ENCODE measurements at places on chromosomes 11 and 22.
A peak's percentile ranks its signal among the peaks of the same experiment; 100 is the strongest.

- DNase-seq = no peak
These were observed 47.3 kb downstream of the IGF2 start for GRCh38 chr11:2091786-2092463.

DNA sequence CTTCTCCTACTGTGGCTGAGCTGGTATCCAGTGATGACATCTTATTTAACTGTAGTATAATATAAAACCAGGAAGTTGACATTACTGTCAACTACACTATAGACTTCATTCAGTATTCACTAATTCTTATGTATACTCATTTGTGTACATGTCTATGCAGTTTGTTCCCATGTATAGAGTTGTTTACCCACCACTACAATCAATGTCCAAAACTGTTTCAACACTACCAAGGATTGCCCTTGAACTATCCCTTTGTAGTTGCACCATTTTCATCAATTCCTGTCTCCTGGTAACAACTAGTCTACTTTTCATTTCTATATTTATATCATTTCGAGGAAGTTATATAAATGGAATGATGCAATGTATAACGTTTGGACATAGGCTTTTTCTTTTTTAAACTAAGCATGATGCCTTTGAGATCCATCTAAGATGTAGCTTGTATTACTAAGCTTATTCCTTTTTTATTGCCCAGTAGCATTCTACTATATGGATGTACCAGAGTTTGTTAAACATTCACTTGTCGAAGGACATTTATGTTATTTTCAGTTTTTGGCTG, 39.2 kb downstream of the TMEM135 start:
- DNase-seq = no peak

DNA sequence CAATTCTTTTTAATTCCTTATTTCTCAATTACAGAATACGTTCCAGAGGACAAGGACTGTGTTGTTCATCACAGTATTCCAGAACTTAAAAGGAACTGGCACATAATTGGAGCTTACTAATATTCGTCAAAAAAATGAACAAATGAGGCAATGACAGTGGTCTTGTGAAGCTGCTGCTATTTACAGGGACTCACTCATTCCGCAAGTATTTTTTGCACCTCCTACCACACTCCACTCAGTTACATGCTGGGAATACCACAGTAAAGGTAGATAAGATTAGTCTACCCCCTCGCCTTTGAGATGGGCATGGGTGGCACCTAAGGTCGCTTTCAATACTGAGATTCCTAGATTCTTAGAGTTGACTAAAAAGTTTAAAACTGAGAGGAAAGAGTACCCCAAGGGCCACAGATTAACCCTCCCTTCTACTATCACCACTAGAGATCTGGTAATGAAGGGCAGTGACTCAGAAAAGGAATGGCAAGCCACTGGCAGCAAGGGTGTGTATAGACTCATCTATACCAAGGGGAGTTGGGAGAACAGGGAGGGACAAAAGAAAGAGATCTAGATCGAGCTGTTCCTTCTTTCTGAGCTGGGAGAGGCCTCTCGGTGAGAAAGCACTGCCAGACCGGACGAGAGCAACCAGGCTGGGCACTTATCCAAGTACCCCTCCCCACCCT, 85.0 kb downstream of the RPL27A start:
- DNase-seq = no peak

GRCh38 chr11:67282876-67283371, 6.2 kb upstream of the ANKRD13D start:
- no peak for DNase-seq

DNA sequence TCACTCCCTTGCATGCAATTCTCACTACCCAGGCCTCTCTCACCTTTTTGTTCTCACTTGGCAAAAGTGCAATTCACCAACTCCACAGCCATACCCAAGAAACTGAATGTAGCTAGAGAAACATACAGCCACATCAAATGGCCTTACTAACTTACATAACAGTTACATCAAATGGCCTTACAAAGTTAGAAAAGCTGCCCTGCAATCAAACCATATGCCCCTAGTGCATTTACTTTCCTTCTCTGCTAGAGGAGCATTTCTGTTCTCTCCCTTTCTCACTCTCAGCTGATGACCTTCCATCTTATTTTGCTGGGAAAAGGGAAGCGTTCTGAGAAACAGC, 10.3 kb downstream of the PRCP start:
- DNase-seq = no peak

GRCh38 chr11:34314176-34314575, 43.6 kb downstream of the ABTB2 start:
- no peak for DNase-seq

DNA sequence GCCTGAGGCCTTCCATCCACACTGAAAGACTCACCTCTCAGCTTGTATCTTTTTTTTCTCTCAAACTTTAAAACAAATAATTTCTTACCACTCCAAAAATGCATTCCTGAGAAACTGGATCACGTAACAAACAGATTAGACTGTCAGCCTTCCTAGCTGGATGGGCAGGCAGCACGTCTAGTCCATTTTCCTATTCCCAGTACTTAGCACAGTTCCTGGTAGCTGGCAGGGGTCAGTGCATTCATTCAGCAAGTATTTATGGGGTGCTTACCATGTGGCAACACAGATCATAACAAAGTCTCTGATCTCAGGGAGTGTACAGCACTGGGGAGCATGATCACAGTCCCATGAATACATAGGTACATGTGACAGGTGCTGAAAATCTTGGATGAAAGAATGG, 89.6 kb downstream of the UBASH3B start:
- DNase-seq = no peak

DNA sequence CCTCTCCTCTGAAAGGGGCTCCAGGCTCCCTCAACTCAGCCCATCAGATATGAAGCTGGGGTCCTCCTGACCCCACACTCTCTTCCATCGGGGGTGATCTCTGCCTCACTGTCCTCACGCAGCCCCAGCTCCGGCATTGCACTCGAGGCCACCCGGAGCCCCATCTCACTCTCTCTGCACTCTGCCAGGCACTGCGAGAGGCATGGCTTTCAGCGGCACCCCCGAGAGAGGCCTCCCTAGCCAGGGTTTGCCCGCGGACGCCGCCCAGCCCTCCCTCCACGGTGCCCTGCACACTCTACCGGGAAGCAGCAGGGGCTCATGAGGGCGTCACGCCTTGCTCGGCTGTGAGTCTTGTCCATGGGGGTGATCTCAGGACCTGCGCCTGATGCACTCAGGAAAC, 436.2 kb downstream of the BRD1 start:
- no peak for DNase-seq

GRCh38 chr11:33773404-33773986, 825 bp downstream of the FBXO3 start:
- no peak for DNase-seq

DNA sequence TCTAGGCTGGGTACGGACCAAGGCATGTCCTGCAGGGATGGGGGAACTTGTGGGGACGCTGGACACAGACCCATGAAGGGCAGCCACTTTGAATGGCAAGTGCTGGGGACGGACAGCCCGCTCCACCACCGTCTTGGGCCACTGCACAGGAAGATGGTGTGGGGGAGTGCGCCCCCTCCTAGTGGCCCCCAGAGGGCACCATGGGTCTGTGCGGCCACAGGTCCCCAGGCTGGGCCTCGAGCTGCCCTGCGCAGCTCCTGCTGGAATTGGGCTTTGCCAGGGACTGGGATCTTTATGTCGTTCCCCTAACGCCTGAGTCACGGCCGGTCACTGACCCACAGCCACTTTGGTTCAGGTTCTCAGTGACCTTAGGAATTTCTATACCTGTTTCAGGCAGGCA, 44.4 kb downstream of the NAT10 start:
- no peak for DNase-seq

- DNase-seq = no peak
These were observed 12.7 kb upstream of the PVALB start for GRCh38 chr22:36829370-36830002.

GRCh38 chr11:11992257-11993212, 15.9 kb downstream of the DKK3 start:
- no peak for DNase-seq

GRCh38 chr11:71504531-71504930, 22.5 kb upstream of the KRTAP5-7 start:
- DNase-seq = no peak

GRCh38 chr11:115391598-115391997, 112.6 kb downstream of the CADM1 start:
- no peak for DNase-seq

- peak; percentile 76 for DNase-seq
These were observed 17.3 kb downstream of the TRAF6 start for GRCh38 chr11:36492724-36493304.

DNA sequence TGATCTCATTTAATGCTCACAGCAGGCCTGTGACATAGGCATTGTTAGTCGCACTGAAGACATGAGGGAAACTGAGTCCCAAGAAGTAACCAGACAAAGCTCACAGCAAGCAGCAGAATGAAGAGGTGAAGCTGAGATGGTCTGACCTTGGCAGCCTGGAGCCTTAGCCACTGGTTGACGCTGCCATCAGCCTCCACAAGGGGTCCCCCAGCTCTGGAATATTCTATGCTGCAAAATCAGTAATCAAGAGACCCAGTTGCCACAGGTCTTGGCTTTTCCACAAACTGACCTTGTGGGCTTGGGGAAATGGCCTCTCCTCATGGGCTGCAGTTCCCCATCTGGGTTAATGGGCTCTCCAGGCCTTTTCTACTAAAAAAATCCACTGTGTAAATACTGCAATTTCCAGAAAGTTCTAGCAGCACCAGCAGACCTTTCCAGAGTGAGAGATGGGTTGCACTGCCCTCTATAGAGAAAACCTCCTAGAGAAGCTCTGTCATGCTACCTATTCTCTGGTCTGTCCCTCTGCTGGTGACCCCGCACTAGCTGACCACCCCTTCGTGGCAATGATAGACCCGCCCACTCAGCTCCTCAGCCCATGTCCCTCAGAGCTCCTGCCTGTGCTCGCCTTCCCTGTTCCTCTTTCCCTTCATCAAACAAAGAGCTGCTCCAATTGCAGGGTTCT, 22.6 kb upstream of the ISX start:
- DNase-seq = no peak

- DNase-seq = no peak
These were observed 77.3 kb downstream of the ZBTB44 start for GRCh38 chr11:130237282-130238006.

- DNase-seq = no peak
These were observed 5.9 kb upstream of the SLC22A12 start for GRCh38 chr11:64585150-64585549.

- peak; percentile 46 for DNase-seq
These were observed 2.3 kb downstream of the ATM start for GRCh38 chr11:108224911-108225786.

GRCh38 chr11:65919141-65919572, at the start of gene DRAP1:
Gene DRAP1 (plus strand): TSS chr11:65919426. CDS start chr11:65919502, 76 bp downstream.
- DNase-seq = peak; percentile 97

GRCh38 chr11:38252620-38253019, 1654.6 kb upstream of the RAG2 start:
- peak; percentile 2 for DNase-seq

DNA sequence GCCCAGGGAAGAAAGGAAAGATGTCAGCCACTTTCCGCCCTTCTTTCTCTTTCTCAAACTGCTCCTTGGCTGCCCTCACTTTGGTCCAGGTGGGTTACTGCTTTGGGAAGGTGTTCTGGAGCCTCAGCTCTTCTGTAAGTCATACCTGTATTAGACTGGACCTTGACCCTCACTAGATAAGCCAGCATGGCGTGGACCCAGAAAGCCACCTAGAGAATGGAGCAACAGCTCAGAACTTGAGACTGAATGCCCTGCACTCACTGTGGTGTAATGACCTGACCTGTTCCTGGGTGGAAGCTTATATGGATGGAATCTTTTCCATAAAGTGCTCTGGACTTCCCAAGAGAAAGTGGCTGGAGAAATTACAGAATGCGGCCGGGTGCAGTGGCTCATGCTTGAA, 15.6 kb downstream of the ACP2 start:
- DNase-seq = no peak

GRCh38 chr11:70581991-70582885, 183.9 kb downstream of the CTTN start:
- no peak for DNase-seq

- DNase-seq = no peak
These were observed 11.0 kb downstream of the PTPRJ start for GRCh38 chr11:47991266-47991830.

GRCh38 chr22:38657045-38657909, 839 bp downstream of the CBY1 start:
- peak; percentile 21 for DNase-seq

- no peak for DNase-seq
These were observed 772.5 kb downstream of the TBC1D22A start for GRCh38 chr22:47534804-47535410.

GRCh38 chr11:59857439-59858434, 8.6 kb downstream of the TCN1 start:
- peak; percentile 10 for DNase-seq

DNA sequence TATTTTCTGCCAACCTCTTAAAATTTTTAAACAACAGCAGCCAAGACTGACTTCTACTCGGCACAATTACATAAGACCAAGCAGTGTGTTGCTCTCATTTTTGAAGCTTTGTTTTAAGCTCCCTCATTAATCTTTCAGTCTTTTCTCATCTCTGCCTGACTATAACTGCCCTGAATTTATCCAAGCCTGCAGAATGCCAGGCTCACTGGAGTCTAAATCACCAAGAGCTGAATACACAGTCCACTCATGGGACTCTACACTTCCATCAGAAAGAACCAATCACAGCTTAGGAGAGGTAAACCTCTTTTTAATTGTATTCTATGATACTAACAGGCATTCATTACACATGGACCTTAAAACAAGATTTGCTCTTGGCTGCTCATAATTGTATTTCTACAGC, 178.7 kb downstream of the CADM1 start:
- no peak for DNase-seq

GRCh38 chr11:117230286-117230961, 1.4 kb downstream of the PCSK7 start:
- DNase-seq = no peak

DNA sequence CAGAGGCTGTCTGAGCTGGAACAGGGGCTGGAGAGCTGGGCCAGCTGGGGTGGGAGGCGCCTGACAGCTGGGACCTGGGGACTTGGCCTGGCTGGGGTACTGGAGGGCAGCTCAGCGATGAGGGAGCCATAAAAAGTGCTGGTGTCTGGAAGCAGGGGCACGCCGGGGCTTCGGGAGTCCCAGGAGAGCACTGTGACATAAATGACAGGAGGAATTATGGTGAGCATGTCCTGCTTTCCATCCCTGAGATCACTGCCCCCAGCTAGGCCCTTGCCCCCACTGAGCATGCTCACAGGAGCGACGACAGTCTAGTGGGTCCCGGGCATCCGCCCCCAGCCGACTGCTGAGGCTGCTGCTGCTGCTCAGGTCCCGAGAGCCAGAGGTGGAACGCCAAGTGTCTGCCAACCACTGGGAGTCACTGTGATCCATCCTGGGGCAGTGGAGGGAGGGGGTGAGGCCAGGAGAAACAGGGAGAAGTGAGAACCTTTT, 6.2 kb downstream of the ROBO4 start:
- no peak for DNase-seq
